ENCODE measurements at places on chromosomes 1 and 21.

DNA sequence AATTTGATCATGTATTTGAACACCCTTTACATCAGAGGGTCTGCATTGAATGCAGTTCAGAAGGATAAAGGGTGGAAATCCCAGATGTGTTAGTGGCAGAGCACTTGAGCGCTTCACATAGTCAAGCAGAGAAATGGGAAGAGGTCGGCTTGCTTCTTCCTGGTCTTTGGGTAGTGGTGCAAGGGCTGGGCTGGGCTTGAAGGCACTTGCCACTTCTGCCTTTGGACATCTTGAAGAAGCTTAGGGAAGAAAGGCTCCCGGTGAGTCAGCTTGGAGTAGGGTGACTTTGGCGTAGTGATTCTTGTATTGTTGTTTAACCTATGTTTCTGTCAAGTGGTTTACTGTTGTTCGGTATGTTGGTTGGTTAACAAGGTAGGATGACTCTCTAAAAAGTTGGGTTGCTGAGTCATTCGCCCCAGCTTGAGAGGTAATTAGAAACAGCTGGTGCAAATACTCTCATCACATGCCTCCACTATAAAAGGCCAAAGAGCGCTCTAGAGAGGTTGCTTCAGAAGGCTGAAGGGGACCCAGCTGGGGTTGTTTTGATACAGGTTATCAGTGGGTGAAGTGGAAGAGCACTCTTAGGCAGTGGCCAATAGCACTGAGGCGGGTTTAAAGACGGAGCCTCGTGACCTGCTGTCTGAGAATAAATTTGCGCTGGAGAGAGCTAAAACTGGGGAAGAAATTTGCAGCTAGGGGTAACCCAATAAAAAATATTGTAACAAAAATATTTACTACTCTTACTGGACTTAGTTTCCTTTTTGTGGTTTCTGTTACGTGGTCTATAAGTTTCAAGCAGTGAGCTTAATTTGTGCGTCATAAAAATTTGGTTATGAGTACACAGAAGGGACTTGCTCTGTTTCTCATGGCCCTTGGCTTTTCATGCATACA lies 1.4 kb downstream of the BACH1 start:
- DNase-seq: peak; percentile 72

DNA sequence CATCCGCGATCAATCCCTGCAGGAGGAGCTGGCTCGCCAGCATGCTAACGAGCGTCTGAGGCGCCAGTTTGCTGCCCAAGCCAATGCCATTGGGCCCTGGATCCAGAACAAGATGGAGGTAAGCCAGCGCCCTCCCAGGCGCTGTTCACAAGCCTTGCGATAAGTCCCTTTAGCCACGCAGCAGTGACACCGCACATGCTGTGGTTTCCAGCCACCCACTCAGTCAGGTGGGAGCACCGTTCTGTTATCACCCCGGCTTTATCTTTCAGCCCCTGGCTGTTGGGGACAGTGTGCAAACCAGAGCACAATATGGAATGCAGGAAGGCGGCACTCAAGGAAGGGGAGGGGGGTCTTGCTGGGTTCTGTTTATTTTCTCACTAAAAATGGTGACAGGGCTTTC lies 41.1 kb upstream of the MTR start:
- DNase-seq: no peak

DNA sequence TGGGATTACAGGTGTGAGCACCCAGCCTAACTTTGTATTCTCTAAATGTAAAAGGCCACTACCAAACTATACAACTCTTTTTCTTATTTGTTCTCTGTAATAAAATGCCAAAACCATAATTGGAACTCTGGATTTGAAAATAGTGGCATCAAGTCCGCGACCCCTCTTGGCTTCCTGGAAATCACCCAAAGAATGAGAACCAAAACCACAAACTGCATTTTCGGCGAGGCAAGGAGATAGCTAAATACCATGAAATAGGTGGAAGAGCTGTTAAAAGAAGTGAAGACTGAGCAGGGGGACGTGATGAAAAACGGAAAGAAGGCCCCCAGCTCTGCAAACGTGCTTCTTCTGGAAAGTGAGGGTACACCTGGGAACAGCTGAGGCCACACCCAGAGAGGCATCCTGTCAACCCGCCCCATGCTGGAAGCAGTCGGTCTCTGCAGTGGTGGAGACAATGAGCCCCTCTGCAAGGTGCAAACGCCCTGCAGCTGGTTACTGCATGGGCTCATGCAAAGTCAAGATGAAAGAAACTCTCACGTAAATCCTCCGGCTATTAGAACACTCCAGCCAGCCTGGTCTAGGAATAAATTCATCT lies 22.5 kb downstream of the VPS26C start:
- DNase-seq: no peak

DNA sequence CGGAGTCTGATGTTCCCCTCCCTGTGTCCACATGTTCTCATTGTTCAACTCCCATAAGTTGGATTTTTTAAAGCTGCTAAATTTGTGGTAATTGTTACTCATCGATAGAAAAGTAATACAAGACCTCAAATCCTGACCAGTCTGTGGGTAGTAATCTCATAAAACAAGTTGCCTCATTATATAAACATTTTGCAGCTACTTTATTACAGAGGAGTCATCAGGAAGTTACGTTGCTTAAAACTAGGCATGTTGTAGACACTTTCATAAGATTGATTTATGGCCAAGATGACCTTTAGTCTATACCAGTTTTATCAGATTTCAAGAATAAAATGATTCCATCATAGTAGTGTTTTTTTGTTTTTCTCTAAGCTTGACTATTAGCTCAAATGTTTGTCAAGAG lies 208.8 kb downstream of the GIPC2 start:
- no peak for DNase-seq

DNA sequence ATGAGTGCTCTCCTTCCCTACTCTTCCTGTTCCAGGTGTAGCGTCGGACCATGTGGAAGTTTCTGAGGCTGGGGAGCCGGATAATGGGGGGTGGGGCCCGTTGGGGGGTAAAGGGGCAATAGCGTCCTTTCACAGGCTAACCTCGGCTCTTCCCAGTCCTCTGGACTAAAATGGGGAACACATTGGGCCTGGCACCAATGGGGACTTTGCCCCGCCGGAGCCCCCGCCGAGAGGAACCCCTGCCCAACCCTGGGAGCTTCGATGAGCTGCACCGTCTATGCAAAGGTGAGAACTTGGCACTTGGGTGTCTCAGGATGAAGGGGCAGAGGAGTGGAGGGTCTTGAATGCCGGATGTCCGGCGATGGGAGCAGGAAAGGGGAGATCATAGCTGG lies 456 bp downstream of the TOMM40L start:
- peak; percentile 15 for DNase-seq

DNA sequence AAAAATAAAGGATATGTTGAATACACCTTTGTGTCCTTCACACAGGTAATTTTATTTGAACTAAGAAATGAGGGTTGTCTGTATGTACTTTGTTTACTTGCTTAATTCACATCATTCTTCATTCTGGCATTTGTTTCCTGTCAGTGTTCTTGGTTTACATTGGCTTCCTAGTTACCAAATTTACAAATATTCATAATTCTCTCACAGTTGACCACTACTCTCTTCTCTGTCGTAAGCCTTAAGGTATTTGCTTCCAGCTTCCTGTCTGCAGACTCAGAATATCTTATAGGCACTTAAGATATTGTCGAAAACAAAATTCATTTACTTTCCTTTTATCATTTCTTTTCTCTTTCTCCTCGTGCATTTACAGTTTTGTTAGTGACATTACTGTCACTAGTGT lies 15.9 kb downstream of the RNPC3 start:
- DNase-seq: no peak

- DNase-seq: no peak
Measured at GRCh38 chr21:35198982-35199732, 150.1 kb upstream of the RUNX1 start.

GRCh38 chr1:88571506-88571905 lies 112.6 kb upstream of the PKN2 start:
- DNase-seq: no peak

GRCh38 chr1:205304695-205305070 lies 16.9 kb downstream of the NUAK2 start:
- no peak for DNase-seq

DNA sequence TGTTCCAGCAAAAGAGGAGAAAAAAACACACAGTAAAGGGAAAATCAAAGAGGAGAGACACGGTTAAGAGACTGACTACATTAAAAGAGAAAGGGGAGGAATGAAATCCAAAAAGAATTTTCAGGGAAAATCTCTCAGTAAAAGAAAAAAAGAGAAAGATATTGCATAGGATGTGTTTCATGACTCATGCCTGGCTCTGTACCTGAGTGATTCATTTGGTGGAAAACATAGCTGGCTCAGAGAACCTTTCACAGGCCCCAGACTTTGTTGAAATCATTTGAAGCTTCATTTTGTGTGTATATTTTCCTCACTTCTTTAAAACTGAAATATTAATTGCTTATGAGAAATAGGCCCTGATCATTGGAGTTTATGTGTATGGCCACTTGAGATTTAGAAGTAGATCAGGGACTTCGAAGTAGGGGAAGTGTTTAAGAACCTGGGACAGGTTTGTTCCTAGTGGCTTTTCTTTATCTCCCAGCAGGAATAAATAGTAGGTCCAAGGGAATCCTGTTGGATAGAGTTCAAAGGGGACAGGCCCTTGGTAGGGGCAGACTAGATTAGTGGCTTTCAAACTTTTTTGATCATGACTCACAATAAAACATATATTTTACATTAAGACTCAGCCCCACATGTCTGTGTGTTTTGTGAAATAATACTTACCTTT lies 239.1 kb upstream of the SGIP1 start:
- DNase-seq: no peak

DNA sequence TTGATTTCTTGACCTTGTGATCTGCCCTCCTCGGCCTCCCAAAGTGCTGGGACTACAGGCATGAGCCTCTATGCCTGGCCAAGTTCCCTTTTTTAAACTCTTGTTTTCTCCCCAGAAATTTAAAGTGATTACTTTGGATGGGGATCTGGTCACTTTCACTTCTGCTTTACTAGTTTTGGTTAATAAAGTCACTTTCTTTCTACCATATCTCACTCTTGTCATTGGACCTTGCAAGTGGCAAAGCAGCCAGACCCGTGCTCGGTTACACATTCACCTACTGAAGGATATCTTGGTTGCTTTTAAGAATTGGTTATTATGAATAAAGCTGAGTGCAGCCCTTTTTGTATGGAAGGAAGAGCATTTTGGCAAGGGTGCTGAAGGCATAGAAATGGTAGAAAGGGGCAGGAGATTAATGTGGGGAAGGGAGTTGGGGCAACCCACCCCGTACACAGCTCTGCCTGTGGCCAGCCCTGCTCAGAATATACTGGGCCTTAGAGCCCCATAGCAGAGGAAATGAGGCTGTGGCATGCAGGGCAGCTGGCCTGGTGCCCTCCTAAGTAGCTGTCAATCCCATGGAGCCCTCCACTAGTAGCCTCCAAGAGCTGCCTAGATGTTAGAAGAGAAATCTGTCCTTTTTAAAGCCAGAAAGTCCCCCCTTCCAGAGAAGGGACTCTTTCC lies 40.7 kb downstream of the CD2 start:
- no peak for DNase-seq

DNA sequence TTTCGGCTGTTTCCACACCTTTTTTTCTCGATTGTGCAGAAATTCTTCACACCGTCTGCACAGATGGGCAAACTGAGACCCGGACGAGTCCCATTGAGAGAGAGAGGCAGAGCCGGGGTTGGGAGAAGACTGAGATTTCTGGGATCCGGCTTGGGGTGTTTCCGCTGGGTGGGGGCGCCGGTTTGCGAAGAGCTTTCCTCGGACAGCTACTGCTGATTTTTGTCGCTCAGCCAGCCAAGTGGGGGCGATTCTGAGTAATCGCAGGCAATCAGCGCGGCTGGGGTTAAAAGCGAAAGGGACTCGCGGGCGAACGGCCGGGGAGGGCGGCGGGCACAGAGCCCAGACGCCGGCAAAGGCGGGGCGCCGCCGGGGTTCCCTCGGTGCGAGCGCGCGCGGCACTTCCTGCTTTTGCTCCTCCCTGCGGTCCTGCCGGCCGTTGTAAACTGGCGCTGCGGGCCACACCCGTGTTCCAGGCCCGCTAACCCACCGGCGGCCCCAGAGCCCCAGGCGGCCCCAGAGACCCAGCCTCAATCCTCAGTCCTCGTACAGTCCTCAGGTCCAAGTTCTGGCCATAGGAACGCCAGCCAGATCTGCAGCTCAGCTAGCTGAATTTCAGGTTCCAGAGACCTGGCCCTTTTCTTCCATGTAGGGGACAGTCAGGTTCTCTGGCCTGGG lies 32.4 kb upstream of the JUN start:
- DNase-seq: peak; percentile 95

GRCh38 chr1:31587720-31588423 lies 11.6 kb downstream of the TINAGL1 start:
- DNase-seq: peak; percentile 90
